ENCODE measurements at places on chromosomes 6 and 20.
A peak's percentile ranks its signal among the peaks of the same experiment; 100 is the strongest.

DNA sequence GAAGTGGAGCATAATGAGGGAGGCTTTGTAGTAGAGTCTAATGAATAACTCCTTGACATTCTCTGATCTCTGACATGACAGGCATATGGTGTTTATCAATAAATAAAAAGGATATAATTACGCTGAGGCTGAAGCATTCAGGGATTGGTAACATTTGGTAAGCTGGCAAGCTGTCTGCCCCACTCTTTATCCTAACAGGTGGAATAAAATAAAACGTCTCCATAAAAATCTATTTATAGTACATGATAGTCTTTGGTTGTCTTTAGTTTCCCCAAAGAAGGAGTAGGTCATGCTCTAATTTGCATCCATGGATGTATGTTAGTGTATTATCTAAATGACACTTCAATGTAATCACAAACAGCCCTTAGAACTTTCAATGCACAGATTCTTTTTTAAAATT is 30.9 kb upstream of the RBM24 start:
- DNase-seq = no peak

GRCh38 chr6:147930745-147931144 is 411.9 kb upstream of the SASH1 start:
- DNase-seq = no peak

GRCh38 chr6:83193747-83194566 is 800 bp downstream of the RWDD2A start:
- no peak for DNase-seq

GRCh38 chr6:38599261-38599660 is 40.5 kb downstream of the BTBD9 start:
- no peak for DNase-seq

DNA sequence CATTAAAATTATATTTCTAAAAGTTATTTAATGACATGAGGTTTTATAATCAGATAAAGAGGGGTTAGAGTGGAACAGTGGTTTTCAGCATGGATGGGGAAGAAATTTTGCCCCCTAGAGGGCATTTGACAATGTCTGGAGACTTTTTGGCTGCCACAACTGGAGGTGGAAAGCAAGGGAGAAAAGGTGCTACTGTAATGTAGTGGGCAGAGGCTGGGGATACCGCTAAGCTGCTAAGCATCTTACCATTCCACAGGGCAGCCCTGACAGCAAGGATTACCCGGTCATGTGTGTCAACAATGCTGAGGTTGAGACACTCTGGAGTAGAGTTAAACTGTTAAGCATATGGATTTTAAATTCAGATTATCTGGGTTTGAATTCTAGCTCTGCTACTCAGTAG is 52.9 kb upstream of the FABP7 start:
- no peak for DNase-seq

DNA sequence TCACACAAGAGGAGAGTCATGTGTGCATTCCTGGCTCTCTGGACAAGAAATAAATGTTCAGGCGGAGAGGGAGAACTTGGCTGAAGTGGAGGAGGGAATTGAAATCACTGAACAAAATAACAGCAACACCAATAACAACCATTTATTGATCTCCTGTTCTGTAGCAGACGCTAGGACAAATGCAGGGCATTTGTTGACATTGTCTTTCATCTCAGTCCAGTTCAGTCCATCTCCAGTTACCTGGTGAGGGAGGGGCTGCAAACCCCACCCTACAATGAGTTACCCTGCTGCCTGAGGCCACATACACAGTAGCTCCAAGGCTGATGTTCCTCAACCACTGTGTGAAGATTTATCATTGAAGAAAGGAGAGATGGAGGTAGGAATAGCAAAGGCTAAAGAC is 27.3 kb downstream of the UNC5CL start:
- DNase-seq = no peak

GRCh38 chr6:10320291-10320690 is 94.6 kb downstream of the TFAP2A start:
- DNase-seq = no peak

GRCh38 chr6:41430875-41431274 is 95.5 kb downstream of the NCR2 start:
- DNase-seq = no peak

DNA sequence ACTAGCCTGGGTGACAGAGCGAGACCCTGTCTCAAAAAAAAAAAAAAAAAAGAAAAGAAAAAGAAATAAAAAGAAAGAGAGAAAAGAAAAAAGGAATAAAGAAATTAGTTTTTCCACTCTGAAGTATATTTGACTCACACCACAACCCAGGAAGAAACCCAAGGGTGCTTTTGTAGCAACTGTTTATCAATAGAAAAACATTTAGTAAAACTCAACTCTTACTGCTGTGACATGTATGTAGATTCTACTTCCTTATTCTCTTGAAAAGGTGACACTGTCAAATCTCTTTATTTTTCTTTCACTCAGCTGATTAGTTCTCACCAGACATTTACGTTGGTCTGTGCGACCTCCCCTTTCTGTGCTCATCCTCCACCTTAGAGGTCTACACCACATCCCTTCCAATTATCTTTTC is 99.9 kb upstream of the SHLD1 start:
- DNase-seq = no peak

DNA sequence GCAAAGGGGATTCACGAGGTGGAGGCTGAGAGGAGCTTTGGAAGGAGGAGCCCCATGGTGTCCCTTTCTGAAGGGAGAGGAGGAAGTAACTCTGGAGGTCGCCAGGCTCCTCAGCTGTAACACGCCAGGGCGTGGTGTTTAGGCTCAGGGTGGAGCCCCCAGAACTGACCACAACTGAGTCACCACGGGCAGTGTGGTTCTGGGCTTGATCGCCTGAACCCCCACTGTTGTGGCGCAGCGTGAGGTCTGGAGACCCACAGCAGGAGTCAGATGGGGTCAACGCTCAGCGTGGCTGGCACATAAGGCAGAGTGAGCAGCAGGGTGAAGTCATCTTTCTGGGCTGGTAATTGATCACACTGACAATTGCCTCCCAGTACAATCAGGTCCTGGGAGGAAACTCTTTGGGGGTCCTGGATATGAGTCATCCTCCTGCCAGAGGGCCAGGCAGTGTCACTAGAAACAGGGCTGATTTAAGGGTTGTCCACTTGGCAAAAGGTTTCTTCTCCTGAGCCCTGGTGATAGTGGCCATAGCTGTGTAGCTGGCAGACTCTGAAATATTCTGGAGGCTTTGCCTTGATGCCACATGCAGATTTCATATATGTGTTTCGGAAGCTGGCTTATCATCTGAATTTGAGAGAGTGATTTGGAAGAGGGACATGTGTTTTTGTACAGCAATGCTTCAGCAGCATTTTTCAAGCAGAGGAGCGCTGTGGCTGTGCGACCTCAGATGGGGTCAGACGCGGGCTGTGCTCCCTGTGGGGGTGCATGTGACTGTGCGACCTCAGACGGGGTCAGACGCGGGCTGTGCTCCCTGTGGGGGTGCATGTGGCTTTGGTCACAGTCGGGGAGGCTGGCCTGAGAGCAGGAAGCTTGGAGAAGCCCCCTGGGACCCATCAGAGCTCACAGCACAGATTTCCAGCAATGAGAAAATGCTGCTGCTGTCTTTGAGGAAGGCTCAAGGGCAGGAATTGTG is 50.0 kb downstream of the SYNJ2 start:
- DNase-seq = peak; percentile 46

- DNase-seq = no peak
Observed at GRCh38 chr6:110255211-110255750, 75.1 kb downstream of the CDC40 start.

DNA sequence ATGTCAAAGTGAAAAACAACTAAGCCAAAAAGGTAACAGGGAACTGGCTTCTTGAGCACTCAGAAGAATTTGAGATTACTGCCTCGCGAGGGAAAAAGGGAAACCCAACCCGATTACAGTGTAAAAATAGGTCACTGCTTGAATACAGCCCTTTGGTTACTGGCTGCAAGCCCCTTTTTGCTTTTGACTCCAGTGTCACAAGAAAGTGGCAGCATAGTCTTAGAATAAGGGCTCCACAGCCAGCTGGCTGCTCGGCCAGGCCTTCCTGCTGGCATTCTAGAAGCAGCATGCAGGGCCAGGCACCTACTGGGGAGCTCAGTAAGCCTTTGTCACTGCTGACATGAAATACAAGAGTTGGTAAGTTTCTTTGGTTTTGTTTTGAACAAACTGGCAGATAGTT is 83.0 kb downstream of the ZHX3 start:
- no peak for DNase-seq

GRCh38 chr6:98452685-98453084 is 381.7 kb upstream of the POU3F2 start:
- DNase-seq = no peak

DNA sequence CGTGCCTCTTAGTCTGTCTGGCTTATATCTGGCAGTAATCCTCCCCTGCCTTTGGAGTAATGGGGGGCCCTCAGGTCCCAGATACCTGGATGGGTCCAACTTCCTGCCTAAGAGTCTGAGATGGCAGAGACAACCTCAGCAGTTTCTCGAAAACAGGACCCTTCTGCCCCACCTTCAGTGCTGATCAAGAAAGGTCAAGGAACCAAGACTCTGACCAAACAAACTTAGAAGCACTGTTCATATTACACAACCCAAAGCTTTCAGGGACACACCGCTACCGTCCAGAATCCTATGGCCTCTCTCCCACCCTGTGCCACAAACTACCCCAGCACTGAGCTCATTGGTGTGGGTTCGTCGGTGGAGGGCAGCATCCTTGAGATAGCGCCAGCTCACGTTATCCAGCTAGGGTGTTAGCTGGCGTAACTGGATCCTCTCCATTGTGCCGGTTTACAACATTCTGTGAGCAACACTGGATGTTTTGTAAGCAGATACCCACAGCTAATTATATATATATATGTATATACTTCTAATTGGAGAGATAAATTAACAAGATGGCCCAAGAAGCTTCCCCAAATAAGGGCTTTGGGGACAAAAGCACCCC is 7.6 kb upstream of the TMC2 start:
- no peak for DNase-seq

DNA sequence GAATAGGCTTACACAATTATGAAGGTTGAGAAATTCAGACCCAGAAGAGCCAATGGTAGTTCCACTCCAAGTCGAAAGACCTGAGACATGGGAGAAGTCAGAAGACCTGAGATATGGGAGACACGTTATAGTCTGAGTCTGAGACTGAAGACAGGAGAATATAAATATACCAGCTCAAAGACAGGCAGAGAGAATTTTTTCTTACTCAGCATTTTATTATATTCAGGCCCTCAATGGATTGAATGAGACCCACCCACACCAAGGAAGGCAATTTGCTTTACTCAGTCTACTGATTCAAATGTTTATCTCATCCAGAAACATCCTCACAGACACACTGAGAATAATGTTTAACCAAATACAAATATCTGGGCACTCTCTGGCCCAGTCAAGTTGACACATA is 693.5 kb downstream of the HDGFL1 start:
- DNase-seq = no peak

- no peak for DNase-seq
Observed at GRCh38 chr6:156924246-156924645, 147.1 kb downstream of the ARID1B start.

DNA sequence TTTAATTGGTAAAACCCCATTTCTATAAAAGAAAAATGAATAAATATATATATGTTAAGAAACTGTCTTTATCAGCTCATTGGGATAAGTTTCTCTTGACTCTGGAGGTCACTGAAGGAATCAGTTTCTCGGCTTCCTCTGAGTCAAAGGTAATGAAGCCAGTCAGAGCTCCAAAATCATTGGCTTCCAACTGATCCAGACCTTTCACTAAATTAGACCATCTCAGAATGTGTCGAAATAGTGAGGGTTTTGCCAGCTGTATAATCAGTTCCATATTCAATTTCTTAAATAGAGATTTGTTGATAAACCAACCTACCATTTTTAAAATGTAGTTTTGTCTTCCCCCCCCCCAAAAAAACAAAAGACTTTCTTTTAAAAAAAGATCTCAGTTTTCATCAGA is 60.5 kb upstream of the SRSF6 start:
- no peak for DNase-seq

- no peak for DNase-seq
Observed at GRCh38 chr6:81216668-81217067, 535.8 kb downstream of the TENT5A start.

- no peak for DNase-seq
Observed at GRCh38 chr6:112049026-112049799, 4.7 kb upstream of the CCN6 start.

DNA sequence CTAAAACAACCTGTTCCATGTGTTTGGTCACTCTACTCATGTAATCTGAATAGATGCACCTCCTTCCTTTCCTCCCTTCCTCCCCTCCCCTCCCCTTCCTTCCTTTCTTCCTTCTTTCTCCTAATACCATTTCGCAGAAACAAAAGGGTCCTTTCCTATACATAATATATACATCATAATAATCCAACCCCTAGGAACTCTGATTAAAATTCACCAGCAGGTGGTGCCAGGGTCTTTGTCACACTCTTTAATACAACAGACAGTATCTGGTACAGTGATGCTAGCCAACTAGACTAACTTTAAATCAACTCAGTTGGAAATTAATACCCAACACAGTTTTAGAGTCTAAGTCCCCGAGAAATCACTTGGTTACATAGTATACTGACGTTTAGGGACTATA is 181.2 kb upstream of the SHLD1 start:
- DNase-seq = no peak

DNA sequence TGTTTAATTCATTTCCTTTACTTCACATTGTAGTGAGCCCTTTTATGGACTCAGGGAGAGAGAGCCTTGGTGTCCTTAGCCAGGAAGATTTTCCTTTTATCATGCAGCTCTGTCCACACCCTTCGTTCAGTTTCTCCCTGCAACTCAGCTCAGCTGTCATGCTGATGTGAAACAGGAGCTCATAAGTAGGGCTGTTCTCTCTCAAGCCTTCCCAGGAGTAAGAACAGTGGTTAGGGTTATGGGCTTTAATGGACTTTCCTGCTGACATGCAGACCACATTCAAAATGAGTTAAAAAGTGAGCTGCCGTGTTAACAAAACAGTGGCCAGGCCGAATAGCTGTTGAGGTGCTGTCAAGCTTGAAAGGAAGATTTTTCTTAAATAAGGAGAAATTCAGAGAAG is 104.1 kb downstream of the BCKDHB start:
- DNase-seq = no peak

GRCh38 chr6:11769244-11769643 is 9.4 kb downstream of the ADTRP start:
- no peak for DNase-seq

DNA sequence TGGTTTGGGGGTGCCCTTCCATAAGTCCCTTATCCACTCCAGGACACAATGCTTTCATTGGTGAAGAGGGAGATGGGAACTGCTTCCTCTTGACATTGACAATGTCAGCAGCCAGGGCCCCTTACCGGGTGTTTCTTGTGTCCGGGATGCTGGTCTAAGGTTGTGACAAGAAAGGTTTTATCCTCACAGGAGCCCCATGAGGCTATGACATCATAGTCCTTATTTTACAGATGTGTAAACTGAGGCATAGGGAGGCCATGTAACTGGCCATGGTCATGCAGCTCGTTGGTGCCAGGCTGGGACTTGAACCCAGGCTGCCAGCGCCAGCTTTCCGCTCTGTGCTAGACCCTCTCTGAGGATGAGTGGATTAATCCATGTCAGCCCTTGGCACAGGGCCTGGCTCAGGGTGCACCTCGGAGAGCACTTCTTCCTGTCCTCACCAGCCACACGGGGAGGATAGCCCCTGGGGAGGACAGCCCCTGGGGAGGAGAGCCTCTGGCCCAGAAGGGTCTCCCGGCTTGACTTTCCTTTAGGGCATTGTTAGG is 157.3 kb downstream of the SYCP2 start:
- DNase-seq = peak; percentile 80

GRCh38 chr20:58654337-58654736 is 3.3 kb downstream of the STX16 start:
- no peak for DNase-seq
